ENCODE measurements at places on chromosomes 12 and 14. TPM values are rescaled to one million over a fixed set of nuclear protein-coding genes. Genes with fewer than 3 reads are reported as not detected.
A peak's percentile ranks its signal among the peaks of the same experiment; 100 is the strongest.

- no peak for DNase-seq
Measured at GRCh38 chr14:101907619-101908018, 56.8 kb upstream of the DYNC1H1 start.

DNA sequence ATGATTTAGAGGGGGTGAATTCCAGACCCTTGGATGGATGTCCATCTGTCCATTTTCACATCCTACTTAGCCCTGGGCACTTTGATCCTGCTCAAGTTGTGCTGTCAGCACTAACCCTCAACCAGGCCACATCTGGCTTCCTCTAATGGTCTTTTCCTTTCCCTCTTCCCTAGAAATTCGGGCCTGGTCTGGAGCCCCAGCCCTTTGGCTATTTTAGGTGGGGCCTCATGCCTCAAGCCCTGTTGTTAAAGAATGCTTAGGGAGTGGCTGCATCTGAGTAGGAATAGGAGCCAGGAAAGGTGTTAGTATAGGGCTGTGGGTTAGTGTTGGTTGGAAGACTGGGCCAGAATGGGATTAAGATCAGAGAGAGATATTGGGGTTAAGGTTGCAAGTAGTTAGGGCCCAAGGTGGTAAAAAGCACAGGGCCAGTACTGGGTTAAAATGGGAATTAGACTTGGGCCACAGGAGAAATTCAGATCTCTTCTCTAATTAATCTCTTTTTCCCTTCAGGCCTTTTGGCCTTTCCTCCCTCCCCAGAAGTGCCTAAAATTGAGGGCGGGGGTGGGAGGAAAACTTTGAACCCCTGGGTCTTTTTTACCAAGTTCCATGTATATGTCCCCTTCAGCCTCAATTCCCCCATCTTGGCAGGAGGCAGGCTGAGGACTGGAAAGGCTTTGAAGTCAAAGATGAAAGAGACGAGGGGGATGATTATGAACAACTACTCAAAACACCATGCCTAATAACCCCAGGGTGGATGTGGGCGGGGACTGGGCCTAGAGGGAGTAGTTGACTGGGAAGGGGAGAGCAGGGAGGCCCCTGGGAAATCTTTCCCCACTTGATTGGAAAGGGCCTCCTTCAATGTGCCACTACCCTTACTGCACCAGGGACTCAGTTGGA lies 4.0 kb upstream of the ZNF385A start:
- DNase-seq = no peak

The MGST1 gene
- total RNA-seq = 412 TPM

- DNase-seq = peak; percentile 95
Measured at GRCh38 chr14:90396341-90397339, at the start of gene CALM1. Gene CALM1, plus strand, starts transcription at chr14:90397029. Its CDS starts 202 bp downstream, at chr14:90397231.

The C1S gene
- total RNA-seq = 293 TPM

DNA sequence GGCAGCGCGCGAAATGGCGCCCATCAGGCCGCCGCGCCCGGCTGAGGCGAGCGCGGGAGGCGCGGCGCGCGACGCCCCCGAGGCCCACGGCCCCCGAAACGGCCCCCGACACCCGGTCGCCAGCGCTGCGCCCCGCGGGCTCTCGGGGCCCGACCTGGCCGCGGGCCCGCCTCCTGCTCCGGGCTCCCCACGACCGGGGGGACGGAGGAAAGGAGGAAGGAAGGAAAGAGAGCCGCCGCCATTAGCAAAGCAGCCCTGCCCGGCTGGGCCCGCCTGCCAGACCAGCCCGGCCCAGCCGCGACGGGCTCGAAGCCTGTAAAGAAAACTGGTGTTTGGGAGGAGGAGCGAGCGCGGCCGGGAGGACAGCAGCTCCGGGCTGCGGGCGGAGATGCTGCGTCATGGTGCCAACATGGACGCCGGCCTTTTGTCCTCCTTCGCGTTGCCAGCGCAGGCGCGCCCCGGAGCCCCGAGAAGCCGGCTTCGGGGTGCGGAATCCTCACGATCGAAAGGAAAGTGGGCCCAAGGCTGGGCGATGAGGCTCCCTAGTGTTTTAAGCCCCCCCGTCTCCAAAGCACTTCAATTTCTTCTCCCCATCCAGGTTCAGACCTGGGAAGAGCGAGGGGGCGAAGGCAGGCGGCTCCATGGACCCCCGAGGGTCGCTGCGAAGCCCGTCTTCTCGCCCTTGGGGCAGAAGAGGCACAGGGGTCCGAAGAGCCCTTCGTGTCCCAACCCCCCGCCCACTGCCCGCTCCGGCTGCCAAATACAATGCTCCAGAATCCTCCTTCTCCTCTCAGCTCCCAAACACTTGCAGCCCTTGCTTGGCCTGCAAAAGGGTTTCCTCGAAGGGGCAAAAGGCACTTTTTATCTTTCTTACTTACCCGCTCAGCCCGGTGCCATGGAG lies 2.9 kb upstream of the SETD1B start:
- DNase-seq = peak; percentile 79

Measured in ureter (tissue), 1 donor.